ENCODE measurements at places on chromosomes 3 and 15.
A peak's percentile ranks its signal among the peaks of the same experiment; 100 is the strongest.

- no peak for DNase-seq
Observed at GRCh38 chr3:156661155-156661554, 13.2 kb upstream of the TIPARP start.

- no peak for DNase-seq
Observed at GRCh38 chr3:44988073-44988472, 12.0 kb downstream of the EXOSC7 start.

DNA sequence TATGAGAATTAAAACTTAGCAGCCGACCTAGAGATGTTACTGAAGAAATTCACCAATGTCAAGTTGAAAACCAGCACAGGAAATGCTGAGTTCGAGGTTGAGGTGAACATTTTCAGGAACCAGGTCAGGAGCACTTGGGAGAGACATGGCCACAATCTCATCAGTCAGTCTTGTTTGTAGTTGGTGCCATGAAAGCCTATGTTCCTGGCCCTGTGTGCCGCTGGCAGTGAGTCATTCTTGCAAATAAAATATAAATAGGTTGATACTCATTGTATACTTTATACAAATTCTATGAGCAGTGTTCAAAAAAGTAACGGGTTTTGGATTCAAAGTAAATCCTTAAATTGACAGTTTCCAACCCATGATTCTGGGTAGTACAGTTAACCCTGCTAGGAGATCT, 1.5 kb upstream of the FSIP1 start:
- no peak for DNase-seq

- DNase-seq, result no peak
Observed at GRCh38 chr15:42687740-42688139, 49.2 kb downstream of the CDAN1 start.

GRCh38 chr15:35115155-35115725, 30.1 kb upstream of the NANOGP8 start:
- DNase-seq, result peak; percentile 99

- peak; percentile 70 for DNase-seq
Observed at GRCh38 chr15:90860942-90861675, 7.3 kb upstream of the FURIN start.

- DNase-seq, result no peak
Observed at GRCh38 chr3:193673845-193674244, 80.8 kb downstream of the OPA1 start.

GRCh38 chr3:189833996-189834395, 202.8 kb downstream of the TP63 start:
- DNase-seq, result no peak

GRCh38 chr3:157166115-157166514, 6.2 kb upstream of the CCNL1 start:
- DNase-seq, result no peak

- DNase-seq, result no peak
Observed at GRCh38 chr3:10522646-10523303, 17.4 kb upstream of the ATP2B2 start.
